ENCODE measurements at places on chromosomes 12 and 14.

DNA sequence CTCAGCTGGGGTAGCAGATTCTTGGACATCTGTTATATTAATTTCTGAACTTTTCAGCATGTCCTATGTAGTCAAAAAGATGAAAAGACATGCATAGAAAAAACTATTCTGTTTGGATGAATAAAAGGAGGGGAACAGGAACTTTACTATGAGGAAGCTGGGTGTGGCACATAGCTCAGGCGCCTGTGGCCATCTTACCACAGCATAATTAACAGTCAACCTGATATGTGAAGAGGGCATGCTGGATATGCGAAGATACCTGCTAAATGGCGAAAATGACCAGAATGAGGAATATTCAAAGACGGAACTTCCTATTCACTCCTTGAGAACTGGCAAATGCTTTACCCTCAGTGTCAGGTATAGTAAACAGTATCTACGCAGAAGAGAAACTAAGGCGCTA lies 18.4 kb downstream of the SETD3 start:
- DNase-seq = no peak

DNA sequence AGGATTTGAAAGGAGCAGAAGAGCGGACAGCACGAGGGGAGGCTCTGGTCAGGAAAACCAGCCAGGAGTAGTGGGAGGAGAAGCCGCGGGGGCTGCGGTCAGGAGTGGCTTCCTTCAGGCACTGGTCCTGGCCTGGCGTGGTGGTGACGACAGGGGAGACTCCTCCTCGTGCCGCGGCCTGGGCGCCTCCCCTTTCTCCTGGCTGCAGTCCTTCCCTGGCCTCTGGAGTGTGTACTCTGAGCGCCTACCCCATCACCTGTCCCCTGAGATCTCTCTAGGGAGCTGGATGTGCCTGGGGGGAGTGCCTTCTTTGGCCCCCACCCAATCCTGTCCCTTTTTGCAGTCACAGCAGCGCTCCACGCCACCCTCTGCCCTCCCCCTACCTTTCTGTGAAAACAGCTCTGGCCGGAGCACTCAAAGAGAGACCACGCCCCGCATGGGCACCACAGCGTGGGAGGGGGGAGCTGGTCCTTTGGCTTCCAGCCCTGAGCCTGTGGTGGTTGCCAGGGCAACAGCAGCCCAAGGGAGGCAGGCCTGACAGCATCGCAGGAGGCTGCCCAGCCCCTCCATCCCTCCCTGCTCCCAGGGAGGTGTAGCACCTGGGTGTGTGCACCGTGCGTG lies 125.9 kb downstream of the CALM1 start:
- no peak for DNase-seq

DNA sequence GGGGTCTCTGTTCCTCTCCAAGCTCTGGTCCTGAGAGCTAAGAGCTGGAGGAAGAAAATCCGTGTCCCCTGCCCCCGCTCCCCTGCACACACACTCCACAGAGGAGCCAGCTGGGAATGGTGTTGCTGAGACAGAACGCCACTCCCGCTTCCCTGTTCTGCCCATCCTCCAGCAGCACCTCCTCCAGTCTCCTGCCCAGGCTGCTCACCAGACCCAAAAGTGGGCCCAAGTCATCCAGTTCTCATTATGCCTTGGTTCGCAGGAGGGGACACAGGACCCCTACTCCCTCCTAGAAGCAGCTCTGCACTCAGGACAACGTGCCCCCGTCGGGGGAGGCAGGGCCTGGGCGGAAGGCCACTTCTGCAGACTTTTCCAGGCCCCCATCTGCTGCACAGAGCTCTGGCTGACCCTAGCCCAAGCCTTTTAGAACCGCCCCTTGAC lies 830 bp upstream of the TRMT61A start:
- DNase-seq = no peak

DNA sequence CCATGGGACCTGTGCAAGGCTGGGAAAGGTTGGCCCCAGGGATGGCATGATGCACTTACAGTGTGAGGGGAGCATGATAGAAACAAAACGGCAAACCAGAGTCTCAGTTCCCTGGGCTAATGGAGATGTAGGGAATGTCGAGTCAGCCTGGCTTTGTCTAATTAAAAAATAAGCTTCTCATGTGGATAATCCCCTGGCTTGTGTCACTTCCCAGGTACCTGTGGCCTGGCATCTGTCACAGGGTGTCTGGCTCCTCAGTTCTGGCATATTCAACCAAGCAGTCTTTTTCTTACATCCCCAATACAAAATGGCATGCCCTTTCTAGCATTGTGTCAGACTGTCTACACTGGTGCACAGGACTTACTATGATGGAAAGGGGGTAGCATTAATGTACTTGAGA lies 261.4 kb downstream of the GRIN2B start:
- DNase-seq = no peak

DNA sequence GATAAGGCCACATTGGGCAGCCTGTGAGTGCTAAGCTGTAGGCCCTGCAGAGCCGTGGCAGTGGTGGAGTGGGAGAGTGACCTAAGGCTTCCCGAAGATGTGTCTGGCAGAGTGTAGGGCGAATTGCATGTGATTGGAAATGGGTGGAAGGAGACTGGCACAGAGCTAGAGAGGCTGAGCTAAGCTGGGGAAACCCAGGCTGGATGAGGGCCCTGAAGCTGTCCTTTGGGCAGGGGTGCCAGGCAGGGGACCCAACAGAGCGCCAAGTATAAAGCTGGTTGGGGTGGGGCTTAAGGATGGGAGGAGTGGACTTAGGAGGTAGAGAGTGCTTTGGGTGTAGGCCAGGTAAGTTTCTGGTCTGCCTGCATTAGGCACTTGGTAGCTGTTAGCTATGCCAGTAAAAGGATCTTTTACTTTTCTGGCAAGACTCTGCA lies 47.9 kb downstream of the WDR20 start:
- no peak for DNase-seq
